Activated CD8-positive, alpha-beta T cell treated with anti-CD3 and anti-CD28 coated beads, Interleukin-2, amount 10 ng/mL, durations not matched to agents 7 days and 5 days (primary cell): ENCODE measurements at places on chromosomes 3 and 15.
A peak's percentile ranks its signal among the peaks of the same experiment; 100 is the strongest.

DNA sequence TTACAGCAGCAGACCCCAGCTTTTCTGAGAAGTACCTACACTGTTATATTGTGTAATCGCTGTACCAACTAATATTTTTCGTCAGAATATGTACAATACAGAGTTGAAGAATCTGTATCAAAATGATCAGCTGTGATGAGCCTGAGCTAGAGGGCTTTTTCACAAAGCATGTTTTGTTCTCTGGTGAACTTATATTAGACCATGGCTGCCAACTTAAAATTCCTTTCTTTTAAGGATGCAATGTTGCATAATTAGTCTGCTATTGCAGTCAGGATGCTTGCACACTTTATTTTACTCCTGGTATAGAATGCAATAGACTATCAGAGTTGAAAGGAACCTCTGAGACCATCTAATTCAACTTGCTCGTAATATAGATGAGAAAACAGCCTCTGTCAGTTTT is 127.8 kb downstream of the RBMS3 start:
- DNase-seq: no peak

DNA sequence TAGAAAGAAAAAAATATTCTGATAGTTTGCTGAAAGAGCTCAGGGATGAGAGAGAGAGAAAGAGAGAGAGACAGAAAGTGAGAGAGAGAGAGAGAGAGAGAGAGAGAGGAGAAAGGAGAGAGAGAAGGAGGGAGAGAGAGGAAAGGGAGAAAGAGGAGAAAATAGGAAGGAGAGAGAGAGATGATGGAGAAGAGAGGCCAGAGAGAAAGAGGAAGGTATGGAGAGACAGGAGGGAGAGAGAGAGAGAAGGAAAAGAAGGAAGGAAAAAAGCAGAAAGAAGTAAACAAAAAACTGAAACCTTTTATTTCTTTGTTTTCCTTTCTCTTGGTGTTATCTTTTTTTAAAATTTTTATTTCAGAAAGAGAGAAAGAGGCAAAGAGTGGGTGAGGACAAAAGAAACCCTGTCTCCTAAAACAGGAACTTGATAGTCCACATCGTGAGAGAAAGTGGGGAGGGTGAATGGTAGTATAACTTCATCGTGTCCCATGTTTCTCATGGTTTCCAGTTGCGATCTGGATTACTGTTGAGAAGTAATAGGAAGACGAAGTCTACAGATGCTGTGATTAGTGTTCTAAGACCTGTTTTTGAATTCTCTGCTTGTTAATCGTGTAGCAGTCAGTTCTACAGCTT is 279.7 kb downstream of the LPP start:
- DNase-seq: no peak

- no peak for DNase-seq
Measured at GRCh38 chr15:22902578-22902977, 64.1 kb downstream of the NIPA2 start.

DNA sequence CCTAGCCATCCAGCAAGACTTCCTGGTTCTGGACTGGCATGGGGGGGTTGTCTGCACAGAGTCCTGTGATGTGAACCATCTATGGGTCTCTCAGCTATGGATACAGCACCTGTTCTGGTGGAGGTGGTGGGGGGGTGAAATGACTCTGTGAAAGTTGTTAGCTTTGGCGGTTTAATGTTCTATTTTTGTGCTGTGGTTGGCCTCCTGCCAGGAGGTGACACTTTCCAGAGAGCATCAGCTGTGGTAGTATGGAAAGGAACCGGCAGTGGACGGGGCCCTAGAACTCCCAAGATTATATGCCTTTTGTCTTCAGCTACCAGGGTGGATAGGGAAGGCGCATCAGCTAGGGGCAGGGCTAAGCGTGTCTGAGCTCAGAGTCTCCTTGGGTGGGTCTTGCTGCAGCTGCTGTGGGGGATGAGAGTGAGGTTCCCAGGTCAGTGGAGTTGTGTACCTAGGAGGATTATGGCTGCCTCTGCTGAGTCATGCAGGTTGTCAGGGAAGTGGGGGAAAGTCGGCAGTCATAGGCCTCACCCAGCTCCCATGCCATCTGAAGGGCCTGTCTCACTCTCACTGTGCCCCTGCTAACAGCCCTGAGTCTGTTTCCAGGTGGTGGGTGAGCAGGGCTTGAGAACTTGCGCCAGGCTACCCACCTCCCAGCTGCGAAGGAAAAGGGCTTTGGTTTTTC is 7.1 kb upstream of the LARS2 start:
- DNase-seq: no peak

DNA sequence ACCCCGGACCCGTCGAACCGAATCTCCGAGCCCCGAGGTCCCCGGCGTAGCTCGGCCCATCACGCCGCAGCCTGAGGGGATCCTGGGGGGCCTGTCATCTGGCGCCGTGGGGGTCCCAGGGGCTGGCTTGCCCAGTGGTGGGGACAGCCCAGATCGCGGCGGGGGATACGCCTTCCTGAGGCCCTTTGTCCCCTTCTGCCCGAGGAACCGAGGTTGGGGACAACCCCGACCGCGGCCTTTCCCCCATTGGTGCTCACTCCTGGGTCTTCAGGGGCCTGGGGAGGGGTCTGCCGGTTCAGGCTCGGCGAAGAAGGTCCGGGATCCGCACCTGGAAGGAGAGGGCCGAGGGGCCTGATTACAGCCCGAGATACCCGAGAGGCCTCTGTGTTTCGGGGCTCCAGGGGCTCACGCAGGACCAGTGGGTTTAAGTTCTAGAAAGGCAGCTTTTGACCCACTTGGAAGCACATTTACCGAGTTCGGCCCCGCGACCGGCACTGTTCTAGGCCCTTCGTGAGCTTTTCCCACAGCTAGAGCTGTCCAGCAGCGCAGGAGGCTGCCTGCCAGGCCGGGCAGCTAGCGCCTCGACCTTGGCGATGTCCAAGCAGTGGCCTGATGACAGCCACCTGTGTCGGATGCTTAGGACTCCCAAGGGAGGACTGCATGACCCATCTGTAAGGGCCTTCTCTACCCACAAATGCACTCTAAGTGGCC is 504 bp downstream of the ABHD2 start:
- peak; percentile 24 for DNase-seq

DNA sequence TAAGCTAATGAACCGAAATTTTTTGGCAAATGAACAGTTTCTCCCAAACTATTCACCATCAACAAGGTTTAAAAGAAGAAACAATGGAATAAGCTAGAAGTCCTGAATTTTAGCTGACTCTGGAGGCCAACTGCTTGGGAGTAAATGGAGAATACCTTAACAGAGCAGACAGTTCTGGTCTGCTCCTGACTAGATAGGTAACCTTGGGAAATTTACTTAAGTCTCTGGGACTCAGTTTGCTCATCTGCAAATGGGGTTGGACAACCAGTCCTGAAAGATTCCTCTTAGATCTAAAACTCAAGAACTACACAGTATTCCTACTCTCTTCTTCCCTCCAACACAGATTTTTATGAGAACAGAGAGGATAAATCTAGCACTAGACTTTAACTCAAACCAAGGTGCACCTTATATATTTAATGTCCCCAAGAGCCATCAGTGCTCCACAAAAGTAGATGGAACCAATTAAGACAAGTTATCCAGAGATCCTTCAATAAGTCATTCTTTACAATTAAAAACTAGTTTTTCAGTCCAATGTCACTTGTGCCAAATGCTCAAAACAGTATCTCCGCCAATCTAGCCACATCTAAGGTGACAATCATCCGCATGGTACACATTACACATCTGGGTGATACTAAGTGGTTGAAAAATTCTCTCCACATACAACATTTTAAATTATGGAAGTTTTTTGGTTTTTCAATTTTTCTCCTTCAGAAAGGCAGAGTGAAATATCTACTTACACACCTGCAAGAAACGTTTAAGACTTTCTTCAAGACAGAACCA is 1.5 kb downstream of the RHOA start:
- DNase-seq: no peak

GRCh38 chr15:35998663-35999602 is 453.0 kb upstream of the DPH6 start:
- no peak for DNase-seq

DNA sequence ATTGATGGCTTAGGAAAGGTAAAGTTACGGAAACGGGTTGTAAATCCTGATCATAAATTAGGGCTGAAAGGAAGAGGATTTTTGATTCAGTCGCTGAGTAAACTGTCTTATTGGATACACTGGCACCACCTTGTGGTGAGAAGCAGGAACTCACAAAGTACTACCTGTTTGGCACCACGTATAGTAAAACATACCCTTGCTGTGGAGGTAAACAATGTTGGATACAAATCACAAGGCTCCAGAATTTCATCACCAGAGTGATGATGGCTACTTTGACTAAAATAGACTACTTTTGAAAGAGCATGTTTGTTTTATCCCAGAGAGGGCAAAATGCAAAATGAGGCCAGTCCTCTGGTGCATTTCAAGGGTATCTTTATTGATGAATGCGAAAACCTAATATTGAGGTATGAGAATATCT is 216.9 kb downstream of the IGSF11 start:
- peak; percentile 59 for DNase-seq

DNA sequence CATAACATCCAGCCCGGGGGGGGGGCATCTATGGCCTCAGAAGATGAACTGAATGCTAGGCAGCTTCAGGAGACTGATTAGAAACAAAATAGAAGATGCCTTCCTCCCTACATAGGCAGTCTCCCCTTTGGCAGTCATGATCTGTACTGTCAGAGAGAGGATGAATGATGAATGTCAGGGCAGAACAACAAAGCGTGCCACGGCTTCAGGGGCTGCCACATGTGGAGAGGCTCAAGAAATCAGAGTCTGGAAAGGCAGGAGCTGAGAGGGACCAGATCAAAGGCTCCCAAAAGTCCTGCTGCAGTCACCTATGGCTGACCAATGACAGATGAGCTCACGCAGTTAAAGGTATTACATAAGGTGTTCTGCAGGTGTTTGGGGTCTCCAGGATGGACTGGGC is 180.4 kb downstream of the UACA start:
- DNase-seq: no peak

DNA sequence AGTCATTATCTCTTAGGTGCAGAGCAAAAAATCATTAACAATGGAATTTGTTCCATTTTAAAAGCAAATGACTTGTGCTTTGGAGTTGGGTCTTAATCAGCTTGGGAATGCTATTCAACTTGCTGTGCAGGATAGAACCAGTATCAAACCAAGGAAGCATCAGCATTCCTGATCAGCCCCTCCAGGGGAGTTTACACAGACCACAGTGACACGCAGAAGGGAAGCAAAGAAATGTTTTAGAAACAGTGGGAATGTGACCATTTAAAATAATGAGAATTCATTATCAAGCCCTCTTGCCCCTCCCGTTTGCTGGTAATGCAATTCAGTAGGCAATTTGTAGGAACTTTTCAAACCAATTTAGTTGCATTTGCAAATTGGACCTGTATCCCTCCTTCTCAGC is 155.1 kb downstream of the LRTM1 start:
- no peak for DNase-seq

DNA sequence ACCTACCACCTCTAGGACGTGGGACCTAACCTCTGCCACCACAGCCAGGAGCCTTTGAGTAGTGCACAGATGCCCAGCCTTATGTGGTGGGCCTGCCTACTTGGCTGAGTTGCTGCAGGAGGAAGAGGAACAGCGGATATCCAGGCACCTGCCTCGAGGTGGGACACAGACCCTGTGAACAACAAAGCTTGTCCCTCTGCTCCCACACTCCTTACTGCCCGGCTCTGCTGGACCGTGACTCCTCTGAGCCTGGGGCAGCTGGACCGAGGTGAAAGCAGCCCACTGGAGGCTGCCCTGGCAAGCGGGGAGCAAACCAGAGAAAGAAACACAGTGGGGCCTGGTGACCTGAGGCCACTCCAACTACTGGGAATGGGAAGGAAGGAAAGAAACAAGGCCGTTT is 97.8 kb downstream of the SEC22A start:
- no peak for DNase-seq

DNA sequence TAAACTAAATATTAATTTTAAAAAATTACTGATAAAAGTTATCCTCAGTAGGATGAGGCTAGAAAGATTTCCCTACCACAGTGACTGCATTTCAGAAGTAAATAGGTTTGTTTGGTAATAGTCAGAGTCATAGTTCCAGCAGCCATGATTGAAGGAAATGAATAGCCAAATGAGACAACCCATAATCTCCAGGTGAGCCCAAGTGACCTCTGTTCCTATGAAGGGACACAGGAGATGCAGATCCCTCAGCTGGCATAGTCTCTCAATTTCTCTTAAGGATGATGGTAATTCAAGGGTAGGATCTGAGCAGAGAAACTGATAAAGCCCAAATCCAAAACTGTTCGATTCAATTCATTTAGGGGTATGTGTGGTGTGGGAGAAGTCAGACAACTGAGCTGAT is 461.8 kb downstream of the RAP2B start:
- no peak for DNase-seq

- no peak for DNase-seq
Measured at GRCh38 chr3:115616461-115616860, 6.8 kb upstream of the GAP43 start.

GRCh38 chr3:59250600-59250999 is 200.8 kb upstream of the CFAP20DC start:
- no peak for DNase-seq

DNA sequence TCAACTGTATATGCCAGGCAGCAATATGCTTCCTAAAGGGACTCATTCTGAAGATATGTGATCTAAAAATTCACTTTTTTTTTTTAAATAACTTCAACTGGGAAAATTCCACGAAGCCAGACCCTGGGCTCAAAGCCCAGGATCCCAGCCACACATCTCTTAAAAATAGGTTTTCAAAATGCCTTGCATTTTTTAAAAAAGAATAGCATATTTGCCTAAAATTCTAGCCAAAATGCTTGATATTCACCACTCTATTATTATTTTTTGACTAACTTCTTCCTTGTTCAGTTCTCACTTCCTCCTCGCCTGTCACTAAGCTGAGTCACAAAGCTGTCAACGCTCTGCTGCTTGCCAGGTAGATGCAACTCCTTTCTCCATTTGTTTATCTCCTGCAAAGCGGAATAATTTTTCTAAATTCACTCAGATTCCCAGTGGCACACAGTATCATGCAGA is 28.0 kb upstream of the VGLL4 start:
- no peak for DNase-seq

DNA sequence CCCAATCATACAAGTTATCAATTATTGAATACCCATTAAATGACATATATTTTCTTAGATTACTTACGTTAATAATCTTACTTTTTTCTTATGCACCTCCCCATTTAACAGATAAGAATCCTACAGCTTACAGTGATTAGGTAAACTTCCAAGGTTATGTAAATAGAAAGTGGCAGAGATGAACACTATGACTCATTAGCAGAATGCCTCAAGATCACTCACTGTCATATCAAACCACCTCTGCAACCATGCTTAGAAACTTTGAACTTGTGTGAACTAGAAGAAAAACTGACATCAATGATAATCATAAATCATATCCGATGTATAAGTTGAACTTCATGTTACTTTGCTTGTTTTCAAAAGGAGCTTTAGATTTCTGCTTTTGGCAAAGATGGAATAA is 911.6 kb upstream of the ARPP21 start:
- DNase-seq: no peak

DNA sequence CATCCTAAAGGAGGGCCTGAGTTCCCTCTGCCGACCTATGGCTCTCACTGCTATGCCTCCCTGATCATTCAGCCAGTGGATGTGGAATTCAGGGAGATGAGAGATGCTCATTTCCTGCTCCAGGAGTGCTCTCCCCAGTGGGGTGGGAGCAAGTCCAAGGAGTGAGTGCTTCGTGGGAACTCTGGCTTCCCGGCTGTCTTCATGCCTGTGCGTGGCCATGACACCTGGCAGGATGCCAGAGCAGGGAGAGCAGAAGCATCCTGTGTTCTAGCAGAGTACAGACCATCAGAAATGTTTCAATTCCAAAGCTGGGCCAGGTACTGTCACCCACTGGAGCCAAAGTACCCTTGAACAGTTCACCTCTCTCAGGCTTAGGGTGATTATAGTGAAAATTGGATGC is 45.1 kb downstream of the APH1B start:
- DNase-seq: no peak

- no peak for DNase-seq
Measured at GRCh38 chr15:57297163-57297593, 79.1 kb upstream of the CGNL1 start.
